ENCODE measurements at places on chromosomes 5 and 9.

DNA sequence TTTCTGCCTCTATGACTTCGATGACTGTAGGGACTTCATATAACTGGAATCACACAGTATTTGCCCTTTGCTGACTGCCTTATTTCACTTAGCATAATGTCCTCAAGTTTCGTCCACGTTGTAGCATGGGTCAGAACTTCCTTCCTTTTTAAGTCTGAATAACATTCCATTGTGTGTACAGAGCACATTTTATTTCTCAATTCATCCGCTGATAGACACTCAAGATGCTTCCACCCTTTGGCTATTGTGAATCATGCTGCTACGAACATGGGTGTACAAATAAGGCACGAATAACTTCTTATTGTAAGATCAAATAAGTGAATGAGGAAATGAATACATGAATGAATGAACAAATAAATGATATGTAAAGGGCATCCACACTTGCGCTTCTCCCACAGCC lies 13.0 kb downstream of the BARX1 start:
- no peak for DNase-seq

DNA sequence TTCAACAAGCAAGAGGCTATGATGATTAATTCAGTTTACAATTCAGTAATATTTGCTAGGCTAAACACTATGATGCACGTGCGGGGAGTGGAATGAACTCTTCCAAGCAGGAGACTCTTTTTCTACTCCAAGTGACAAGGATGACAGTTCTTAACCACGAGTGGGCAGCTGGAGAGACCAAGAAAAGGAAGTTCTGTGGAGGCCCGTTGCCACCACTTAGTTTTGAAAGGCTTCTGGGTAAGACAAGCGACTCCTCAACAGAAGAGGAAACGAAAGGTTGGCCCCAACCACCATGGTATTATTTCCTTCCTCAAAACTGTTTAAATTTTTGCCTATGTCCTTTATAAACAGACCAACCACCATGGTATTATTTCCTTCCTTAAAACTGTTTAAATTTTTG lies 2.8 kb downstream of the DCAF12 start:
- no peak for DNase-seq

- peak; percentile 26 for DNase-seq
Observed at GRCh38 chr5:5886812-5887486, 464.5 kb downstream of the ICE1 start.

DNA sequence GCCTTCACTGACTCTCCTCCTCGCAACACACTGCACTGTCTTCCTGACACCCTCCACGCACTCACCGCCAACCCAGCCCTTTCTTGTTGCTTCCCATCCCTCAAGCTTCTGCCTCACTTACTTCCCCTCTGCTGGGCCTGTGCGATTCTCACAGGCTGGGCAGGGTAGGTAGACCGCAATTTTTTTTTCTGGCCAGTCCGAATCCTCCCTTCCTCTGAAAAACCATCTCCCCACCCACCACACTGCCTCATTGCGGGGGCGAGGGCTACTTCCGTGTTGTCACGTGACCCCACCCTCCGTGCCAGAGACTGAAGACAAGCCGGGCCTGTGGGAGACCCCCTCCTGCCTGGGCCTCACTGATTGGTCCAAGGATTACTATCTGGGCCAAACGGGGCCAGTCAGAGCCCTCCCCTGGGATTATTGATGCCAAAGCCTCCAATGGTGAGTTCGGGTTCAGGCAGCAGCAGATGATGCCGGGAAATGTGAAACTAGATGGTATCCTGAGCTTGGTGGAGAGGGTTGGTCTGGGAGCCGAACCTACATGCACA lies 73.1 kb downstream of the STK10 start:
- no peak for DNase-seq

DNA sequence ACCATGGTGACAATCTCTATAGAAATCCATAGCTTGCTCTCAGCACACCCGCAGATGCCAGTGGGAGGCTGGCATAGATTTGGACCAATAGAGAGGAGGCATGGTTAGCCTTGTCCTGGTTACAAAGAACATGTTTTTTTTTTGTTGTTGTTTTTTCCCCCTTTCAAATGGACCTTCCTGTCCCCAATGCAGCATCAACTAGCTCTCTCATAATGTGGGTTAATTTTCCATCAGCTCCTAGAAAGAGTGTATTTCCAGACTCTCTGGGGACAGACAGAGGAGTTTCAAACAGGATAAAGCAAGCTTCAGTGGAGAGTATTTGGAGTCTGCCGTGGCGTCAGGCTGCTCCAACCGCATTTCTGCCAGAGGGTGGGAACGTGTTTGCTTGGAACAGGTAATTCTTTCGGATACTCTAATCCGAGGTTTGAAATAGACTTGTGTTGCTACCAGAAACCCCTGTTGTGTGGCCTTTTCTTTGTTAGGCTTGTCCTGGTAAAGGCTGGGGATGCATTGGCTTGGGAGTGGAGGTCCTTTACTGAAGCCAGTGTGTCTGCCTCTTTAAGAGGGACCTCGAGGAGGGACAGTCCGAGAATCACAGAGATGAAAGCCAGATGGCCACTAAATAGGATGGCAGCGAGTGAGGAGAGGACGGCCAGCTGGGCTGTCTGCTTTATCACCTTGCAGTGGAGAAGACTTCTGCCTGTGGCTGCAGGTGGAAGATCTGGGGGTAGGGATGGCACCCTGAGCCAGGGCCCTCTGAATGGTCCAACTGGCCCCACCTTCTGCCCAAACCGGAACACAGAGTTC lies 130.5 kb upstream of the CPEB4 start:
- DNase-seq = no peak

- peak; percentile 65 for DNase-seq
Observed at GRCh38 chr5:16690243-16690852, 73.6 kb upstream of the RETREG1 start.

DNA sequence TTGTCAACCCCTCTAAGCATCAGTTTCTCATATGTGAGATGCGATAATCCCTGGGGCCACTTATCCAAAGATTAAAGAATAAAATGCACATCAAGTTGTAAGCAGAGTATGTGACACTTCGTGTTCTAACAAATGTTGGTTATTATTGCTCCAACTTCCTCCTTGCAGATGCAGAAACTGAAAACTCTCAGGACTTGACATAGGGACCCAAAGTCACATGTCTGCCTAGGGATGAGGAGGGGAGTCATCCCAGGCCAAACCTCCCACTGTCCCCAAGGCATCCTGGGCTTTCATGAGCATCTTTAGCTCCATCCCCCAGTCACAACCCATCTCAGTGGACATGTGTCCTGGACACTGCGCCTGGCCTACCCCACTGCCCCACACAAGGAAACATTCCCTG lies 27.5 kb upstream of the SYK start:
- DNase-seq = no peak

- DNase-seq = no peak
Observed at GRCh38 chr5:97943036-97943435, 760.0 kb upstream of the RIOK2 start.

DNA sequence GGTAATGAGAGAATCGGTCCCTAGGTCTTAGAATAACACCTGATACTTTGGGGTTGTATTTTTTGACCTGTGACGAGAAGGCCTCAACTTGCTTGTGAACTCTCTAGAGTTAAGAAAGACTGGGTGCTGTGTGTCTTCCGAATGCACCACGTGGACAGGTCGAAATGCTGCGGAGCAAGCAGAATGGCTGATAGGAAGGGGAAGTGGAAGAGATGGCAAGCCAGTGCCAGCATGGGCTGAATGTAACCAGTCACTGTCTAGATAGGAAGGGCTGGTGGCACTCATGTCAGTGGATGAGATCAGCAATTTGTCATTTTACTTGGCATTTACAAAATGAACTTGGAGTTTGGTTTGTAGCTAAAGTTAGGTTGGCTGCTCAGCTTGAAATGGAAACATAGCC lies 5.6 kb downstream of the OTULINL start:
- no peak for DNase-seq

DNA sequence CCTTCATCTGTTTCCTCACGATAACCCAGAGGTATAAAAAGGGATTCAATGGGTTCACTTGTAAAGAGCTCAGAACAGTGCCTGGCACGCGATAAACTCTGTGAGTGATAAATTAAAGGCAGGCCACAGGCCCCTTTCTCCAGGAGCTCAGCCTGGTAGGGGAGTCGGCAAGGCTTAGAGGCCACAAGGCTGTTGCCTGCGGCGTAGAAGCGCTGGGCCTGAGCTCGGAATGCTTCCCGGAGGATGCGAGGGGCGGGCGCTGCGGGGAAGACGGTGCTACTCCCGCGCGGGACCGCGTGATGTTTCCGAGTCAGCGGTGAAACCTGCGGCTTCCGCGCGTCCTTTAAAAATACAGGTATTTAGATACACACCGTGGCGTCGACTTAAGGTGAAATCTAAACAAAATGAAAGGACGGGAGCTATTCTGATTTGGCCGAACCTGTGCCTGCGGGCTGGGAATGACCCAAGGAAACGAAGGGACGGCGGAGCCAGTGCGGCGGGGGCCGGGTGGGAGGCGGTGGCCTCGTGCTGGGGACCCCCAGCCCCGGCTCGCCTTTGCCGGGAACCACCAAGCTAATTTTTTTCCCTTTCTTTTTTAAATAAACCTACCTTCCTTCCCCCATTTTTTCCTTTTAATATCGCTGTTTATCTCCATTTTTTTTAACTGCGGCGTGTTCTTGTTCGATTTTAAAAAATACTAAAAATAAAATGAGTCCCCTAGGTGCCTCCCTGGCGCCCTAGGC lies 6.2 kb downstream of the NKX2-5 start:
- peak; percentile 19 for DNase-seq

DNA sequence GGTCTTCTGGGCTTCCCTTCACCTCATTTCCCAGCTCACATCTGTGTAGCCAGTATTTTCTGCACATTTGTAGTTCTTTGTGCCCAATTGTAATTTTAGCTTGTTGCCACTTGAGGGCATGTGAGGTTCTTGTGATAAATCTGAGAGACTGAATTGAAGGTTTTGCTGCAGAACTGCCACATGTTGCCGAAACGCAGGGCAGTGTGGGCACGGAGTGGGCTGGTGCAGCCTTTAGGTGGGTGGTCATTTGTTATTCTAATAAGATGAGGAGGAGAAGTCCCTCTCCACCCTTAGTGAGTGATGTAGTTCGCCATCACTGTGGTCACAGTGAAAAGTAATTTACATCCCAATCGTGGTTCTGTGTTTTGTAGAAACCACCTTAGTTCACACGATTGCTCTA lies 21.2 kb downstream of the OTULIN start:
- DNase-seq = peak; percentile 48

GRCh38 chr9:113940077-113940476 lies 64.0 kb downstream of the ZNF618 start:
- no peak for DNase-seq

DNA sequence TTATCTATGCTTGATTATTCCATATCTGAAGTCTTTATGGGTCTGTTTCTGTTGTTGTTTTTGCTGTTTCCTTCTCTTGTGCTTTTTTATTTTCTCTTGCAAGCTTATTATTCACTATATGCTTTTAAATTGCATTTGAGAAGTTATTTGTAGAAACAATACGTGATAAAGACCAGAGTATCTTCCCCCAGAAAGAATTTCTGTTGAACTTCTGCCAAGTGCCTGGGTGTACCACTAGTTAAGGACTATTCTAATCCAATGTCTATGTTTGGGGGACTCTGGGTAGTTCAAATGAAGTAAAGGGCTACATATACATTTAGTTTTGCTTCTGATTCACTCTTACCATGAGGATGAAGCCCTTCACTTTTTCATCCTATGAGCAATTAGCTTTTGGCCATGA lies 54.3 kb downstream of the SLF1 start:
- no peak for DNase-seq

- DNase-seq = no peak
Observed at GRCh38 chr5:120806202-120806601, 342.1 kb downstream of the PRR16 start.

- no peak for DNase-seq
Observed at GRCh38 chr5:56306433-56307150, 73.5 kb upstream of the ANKRD55 start.

DNA sequence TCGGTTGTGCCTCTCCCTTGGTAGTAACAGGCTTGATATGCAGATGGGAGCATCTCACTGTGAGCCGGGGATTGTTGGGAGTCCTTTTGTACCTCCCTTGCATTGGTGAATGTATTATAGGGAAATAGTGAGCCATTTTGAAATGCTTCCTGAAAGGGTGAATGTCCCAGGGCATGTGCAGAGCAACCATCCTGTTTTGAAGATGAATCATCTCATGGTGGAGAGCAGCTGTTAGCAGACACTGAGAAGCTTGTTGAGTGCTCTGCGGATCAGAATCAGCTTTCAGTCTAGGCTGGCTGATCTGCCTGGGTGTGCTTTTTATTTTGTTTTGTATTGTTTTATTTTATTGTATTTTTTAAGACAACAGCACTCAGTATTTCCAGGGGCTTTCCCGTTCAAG lies 29.7 kb downstream of the SLC36A1 start:
- DNase-seq = no peak

GRCh38 chr5:3417376-3417943 lies 178.2 kb upstream of the IRX1 start:
- DNase-seq = no peak

DNA sequence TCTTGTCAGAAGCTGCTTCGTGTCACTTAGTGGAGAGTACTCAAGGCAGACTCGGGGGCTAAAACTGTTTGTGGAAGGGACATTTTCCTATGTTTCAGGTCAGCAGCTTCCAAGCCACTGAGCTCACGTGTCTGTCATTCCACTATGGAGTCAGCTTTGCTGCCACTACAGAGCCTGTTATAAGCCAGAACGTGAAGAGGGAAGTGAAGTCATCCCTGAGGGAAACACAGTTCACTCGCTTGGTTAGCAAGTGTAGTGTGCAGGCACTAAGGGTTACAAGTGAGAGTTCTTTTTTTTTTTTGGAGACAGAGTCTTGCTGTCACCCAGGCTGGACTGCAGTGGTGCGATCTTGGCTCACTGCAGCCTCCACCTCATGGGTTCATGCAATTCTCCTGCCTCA lies 24.5 kb upstream of the LTC4S start:
- DNase-seq = no peak

DNA sequence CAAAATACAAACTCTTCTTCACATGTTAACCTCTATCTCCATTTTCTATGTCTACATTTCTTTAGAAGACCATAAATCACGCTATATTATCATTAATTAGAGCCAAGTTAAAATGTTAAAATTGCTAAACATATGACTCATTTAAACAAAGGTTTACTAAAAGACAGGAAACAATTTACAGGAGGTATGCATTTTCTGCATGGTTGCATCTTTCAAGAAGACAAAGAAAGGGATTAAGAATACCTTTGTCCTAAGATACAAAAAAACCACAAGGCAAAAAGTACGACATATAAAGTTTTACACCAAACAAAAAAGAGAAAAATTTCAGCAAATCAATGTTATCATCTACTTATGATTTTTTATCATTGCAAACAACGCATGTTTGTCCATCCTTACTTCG lies 324.4 kb downstream of the PDE4D start:
- no peak for DNase-seq

- no peak for DNase-seq
Observed at GRCh38 chr9:117156771-117157535, 257.9 kb downstream of the ASTN2 start.
